A549 treated with AZD2906 at 1 μM for 4 hours (cell line): ENCODE measurements at places on chromosomes 13 and 19. TPM values are rescaled to one million over a fixed set of nuclear protein-coding genes. Genes with fewer than 3 reads are reported as not detected.

S1PR5 gene
- total RNA-seq = 0.97 to 1.5 TPM (median 1.4 TPM) in 5 replicates

OCEL1 gene
- total RNA-seq = 12.4 to 13.5 TPM (median 12.8 TPM) in 5 replicates

ZNF888 gene
- total RNA-seq = 0.05 TPM in 1 of 5 replicates, not detected in the others

TEKTIP1 gene
- 0.16 to 0.21 TPM (median 0.20 TPM) in 3 of 5 replicates, not detected in the others for total RNA-seq

ERICH6B gene
- not detected in 5 replicates for total RNA-seq

FCAR gene
- not detected in 5 replicates for total RNA-seq

ZNF844 gene
- total RNA-seq = not detected in 5 replicates

SERTM1 gene
- not detected in 5 replicates for total RNA-seq
